SIG-M5 (cell line): ENCODE measurements at places on chromosomes 4 and X.

DNA sequence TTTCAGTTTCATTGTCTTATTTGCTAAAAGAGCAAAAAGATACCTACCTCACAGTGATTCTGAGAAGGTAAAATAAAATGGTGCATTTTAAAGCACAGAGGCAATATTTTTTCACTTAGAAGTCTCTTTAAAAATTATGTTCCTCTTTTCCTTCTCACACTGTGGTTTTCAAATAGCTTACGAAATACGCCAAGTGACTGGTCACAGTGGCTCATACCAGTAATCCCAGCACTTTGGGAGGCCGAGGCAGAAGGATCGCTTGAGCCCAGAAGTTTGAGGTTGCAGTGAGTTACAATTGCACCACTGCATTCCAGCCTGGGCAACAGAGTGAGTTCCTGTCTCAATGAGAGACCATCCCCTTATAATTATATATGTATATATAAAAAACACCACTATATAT is 372.6 kb downstream of the FBXO8 start:
- peak; percentile 37 for DNase-seq

DNA sequence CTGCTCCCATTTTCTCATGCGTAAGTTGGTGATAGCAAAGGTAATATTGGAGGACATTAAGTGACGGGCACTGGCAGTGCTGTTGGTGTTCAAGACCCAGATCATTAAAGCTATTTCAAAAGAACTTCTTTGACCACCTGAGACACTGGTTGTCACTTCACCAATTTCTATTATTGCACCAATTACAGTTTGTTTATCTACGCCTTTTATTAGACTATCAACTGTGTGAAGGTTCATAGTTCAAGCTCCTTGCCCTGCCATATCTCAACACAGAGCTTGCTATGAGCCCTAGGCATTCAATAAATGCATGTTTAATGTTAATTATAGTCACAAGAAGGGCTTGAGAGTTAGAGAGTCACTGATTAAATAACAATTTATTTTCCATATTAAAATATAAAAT is 778.7 kb upstream of the HS3ST1 start:
- no peak for DNase-seq

DNA sequence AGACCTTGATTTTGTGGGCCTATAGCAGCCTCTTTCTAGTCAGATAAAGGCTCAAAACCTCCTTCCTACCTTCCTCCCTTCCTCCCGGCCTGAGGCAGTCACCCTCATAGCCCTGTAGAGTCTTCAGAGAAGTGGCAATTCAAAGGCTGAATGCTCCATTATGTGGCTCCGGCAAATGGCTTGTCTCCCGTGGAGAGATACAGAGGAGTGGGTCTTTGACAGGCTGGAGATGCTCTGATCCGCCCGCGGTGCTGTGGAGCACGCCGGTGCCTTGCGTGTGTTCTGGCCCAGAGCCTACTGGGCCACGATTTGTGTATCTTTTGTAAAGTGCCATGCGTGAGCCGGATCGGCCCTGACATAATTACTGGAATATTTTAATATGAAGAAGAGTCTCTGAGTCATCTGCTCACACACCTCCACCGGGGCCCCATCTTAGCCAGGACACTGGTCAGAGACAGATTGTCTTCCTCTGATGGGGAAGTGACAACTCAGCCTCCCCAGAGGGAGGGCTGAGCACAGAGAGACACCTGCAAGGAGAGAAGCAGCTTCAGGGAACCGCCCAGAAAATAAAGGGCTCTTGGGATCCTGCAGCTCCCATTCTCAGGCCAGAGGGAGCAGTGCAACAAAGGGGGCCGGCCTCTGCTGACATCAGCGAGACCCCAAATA is 88.7 kb downstream of the DCTD start:
- DNase-seq: no peak

- DNase-seq: no peak
Measured at GRCh38 chr4:183353557-183353956, 31.3 kb upstream of the CLDN24 start.

- DNase-seq: no peak
Measured at GRCh38 chrX:15679246-15679645, 14.6 kb upstream of the CLTRN start.

- DNase-seq: no peak
Measured at GRCh38 chrX:124401696-124402095, 55.3 kb downstream of the SH2D1A start.

DNA sequence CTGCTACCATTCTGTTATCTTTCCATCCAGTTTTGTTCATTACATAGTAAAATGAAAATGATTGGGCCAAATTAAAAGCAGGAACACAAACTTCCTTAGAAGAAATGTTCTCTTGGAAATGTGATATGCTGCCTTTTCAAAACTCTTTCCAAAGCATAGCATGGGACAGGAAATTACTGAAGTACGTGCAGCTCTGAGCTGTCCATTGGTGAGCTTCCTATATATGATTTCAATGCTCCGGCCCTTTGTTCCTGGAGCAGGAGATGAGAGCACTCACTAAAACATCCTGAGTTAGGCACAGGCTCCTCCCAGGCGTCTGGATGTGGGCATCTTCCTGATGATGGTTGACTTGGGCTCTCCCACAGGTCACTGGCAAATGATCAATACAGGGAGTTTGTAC is 33.0 kb upstream of the ANXA3 start:
- no peak for DNase-seq

GRCh38 chr4:131540256-131540655 is 1608.8 kb upstream of the PCDH10 start:
- DNase-seq: no peak

DNA sequence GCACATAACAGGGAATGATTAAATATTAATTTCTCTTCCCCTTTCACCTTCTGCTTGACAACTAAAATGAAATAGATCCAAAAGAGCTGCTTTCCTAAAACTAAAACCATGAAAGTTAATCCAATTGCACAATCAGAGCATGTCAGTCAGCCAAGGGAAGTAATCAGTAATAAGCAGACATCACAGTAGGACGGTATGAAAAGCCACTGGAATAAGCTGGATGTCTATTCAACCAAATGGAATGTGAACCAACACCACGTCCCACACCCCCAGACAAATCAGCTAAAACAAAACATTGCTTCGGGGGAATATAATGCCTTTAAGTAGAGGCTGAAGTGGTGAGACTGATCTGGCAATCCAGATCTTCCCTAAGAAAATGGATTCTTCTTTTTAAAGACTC is 859.4 kb upstream of the FTHL17 start:
- DNase-seq: no peak

- DNase-seq: no peak
Measured at GRCh38 chr4:120636120-120636630, 286.4 kb downstream of the PRDM5 start.

- no peak for DNase-seq
Measured at GRCh38 chrX:136199365-136199764, 51.8 kb downstream of the MAP7D3 start.

- no peak for DNase-seq
Measured at GRCh38 chrX:103756736-103757135, 19.9 kb upstream of the PLP1 start.

- no peak for DNase-seq
Measured at GRCh38 chrX:21481761-21482160, 107.5 kb downstream of the CNKSR2 start.

DNA sequence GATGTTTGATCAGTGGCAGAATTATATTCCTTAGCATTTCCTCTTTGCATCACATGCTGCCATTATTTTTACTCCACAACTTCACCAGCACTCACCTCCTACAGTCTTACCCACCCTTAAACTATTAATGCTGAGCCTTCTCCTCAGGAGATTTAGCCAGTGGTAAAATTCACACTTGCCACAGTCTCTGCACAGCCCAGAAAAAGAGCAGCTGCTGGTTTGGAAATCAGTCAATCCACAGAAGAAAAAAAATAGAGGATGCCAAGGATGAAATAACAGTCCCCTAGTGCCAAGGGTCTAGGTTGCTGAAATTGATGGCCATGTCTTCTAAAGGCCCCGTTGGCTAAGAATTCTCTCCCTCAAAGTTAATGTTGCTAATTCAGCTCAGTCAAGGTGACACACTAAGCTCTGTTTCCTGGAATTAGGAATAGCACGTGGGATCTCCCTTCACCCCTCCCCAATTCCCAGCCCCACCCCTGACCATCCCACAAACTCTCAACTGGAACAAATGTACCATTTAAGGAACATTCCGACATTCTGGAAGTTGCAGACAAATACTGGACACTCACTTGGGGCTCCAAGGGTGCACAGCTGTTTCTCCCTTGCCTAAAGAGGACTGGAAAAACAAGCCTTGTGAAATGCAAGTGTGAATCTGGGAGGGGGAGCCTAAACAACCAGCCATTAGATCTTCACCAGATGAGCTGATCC is 5.7 kb downstream of the ATP1B4 start:
- no peak for DNase-seq

- no peak for DNase-seq
Measured at GRCh38 chr4:31236639-31237173, 516.5 kb downstream of the PCDH7 start.

- DNase-seq: no peak
Measured at GRCh38 chr4:148261848-148262247, 180.4 kb downstream of the NR3C2 start.

DNA sequence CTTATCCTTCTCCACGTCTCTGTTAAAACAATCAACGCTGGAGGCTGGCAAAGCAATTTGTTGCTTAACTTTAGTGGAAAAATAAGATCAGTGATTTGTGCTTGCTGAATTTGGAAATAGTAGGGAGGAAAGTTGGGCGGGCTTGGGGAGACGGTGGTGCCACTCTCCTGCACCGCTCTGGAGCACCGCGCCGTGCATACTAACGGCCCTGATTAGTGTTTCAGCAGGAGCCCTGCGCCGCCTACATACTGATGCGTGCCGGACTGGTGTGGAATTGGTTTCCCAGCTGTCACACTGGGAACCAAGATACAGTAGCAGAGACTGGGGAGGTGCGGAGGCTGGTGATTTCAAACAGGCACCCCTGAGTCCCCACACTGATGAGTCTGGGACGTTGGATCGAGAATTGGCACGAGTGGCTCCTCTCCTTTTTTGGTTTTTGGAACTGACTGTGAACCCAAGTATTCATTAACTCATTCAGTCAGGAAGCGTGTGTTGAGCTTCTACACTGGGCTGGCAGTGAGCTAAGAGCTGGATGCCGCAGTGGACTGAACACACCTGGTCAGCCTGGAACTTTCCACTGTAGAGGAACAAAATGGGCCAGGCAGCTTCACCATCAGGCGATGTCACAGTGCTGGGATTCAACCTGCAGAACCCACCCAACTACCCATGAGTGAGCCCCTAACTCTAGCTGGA is 29.0 kb upstream of the PSAPL1 start:
- no peak for DNase-seq

DNA sequence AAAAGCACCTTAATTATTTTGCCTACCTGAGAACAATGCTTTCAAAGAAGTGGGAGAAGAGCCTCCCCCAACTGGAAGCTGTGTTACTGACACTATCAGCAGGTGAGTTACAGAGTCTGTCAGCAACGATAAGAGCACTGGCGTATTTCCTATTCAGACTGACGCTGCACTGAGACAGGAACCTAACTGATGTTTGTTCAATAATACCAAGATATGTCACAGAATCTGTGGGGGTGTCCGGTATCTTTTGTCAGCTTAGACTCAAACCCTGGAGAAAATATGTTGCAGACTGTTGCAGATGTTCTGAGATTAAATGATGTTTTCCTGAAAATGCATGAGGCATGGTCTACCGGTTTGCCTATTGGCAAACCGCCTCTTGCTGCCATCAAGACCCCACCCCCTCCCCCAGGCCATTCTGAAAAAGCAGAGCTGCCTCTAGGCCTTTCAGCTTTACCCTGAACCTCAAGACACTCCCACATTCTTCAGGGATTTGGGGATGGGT is 115.2 kb upstream of the KIT start:
- DNase-seq: no peak

DNA sequence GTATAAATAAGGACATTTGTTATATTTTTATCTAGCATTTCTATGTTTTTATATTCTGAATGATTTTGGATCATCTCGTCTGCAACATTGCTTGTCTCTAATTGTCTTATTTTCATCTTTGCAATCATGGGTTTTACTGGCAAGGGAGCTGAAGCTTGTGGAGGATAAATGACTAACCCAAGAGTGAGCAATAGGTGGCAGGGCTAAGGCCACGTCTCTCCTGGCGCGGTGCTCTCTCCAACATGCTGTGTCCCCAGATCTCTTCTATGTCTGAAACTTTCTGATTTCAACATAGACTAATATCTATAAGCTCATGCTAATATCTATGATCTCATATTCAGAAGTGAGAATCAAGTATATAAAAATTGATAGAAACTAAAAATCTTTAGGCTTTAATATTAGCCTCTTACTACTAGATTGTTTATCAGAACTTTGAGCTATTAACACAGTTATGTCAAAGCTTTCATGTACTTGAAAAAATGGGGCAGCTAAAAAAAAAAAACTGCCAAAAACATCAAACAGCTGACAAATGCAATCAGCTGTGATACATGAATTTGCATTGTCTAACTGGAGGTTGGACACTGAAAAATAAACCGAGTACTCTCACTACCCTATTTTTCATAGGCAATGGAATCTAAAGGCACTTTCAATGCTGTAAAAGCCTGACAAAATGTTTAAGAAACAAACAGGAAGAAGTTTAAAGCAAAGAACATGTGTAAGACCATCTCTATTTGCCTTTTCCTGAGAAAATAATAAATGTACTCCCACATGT is 169.2 kb downstream of the TMA16 start:
- no peak for DNase-seq

DNA sequence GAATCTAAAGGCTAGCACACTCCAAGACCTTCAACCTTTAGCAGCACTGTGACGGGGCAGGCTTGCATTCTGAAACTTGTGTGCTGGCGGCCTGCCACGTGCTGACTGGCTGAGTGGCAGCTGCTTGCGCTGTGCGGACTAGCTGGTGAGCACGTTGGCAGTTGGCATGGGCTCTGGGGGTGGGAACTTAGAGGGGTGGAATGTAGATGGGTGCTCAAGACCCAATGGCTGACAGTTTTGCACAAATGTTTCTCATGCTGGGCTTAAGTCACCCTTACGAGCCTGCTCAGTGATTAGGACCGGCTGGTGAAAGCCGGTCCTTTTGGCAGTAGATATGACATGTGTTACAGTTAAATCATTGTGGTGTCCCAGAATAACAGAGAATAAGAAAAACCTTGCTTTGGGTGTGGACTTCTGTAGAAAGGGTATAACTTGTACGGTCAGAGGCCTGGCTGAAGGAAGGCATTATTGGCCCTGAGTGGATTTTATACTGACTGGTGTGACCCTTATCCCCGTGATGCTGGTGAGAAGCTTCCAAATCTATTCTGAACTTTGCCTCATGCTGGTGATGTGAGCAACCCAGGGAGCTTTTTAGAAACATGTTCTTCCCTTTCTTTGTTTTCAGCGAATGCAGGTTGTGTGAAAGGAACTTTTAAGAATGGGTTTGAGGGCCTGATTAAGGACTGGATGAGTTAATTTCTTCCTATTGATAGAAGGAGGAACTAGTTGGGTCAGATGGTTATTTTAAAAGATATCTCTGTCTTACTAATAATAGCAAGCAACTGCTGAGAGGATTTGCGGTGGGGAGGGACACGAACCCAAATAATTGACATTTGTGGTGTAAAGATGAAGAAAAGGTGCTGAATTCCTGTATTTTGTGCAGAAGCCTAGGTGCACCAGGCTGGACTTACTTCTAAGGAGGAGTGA is 107.4 kb upstream of the SLC4A4 start:
- DNase-seq: no peak

- no peak for DNase-seq
Measured at GRCh38 chr4:91436556-91436955, 867.2 kb upstream of the GRID2 start.
